ENCODE measurements at places on chromosomes 2 and 18.
A peak's percentile ranks its signal among the peaks of the same experiment; 100 is the strongest.

GRCh38 chr18:63262369-63263335 lies 56.9 kb downstream of the BCL2 start:
- DNase-seq: no peak

DNA sequence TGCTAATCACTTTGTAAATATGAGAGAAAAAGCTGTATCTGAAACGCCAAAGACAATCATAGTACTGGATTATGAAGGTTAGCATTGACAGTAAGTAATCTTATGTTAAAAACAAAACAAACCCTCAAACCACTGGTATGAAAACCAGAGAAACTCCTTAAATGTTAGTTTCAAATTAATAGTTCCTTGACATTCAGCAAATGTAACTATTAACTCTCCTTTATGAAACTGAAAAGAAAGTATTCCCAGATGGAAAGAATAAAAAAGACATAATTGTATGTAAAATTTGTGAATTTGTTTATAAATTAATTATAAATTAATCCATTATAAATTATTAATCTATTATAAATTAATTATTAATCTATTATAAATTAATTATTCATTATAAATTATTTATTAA lies 12.3 kb downstream of the FASTKD1 start:
- no peak for DNase-seq

GRCh38 chr18:45667056-45667736 lies 51.9 kb downstream of the SLC14A2 start:
- DNase-seq: no peak

DNA sequence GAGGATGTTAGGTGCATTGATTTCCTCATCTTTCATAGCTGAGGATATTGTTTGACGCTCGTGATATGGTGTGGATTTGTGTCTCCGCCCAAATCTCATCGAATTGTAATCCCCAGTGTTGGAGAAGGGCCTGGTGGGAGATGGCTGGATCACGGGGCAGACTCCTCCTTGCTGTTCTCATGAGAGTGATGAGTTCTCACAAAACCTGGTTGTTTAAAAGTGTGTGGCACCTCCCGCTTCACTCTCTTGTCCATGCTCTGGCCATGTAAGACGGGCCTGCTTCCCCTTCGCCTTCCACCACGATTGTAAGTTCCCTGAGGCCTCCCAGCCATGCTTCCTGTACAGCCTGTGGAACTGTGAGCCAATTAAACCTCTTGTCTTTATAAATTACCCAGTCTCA lies 28.4 kb upstream of the GPC1 start:
- no peak for DNase-seq

GRCh38 chr2:219687272-219687671 lies 59.8 kb downstream of the SLC4A3 start:
- no peak for DNase-seq

GRCh38 chr2:8833853-8834252 lies 3.6 kb downstream of the KIDINS220 start:
- no peak for DNase-seq

- DNase-seq: peak; percentile 37
These were observed 78.5 kb upstream of the GPC1 start for GRCh38 chr2:240356700-240357640.

DNA sequence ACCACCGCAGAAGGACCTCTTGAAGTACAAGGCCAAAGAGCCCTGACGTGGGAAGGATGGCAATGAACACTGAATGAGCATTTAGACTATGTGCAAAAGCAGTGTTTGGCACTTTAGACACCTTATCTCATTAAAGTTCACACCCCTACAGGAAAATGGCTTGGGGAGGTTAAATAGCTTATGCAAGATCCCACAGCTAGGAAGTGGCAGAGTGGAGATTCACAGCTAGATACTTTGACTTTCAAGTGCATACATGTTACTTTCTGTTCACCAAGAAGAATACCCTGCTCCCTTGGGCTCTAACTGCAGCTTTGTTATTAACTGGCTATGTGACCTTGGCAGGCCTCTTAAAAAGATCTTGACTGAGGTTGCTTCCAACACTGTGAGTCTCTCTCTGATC lies 58.2 kb downstream of the ICOS start:
- no peak for DNase-seq

DNA sequence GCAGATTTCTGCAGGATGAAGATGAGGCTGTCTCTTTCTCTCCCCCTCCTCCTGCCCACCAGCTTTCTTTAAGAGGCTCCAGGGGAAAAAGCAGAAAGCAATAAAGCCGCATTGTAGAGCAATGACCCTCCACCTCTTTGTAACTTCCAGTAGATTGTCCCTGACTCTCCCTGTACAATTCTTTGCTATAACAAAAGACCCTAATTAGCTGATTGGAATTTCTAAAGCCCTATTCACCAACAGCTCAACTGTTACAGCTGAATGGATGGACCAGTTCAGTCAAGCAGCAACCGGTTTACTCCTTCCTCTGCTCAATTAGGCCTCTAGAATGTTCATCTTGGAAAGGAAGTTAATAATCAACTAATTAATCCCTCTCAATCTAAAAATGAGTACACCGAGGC lies 301.0 kb downstream of the STK39 start:
- DNase-seq: no peak

GRCh38 chr2:228767196-228767595 lies 503.9 kb downstream of the PID1 start:
- no peak for DNase-seq

GRCh38 chr18:63199743-63200241 lies 119.8 kb downstream of the BCL2 start:
- DNase-seq: no peak

GRCh38 chr2:216985658-216986141 lies 125.8 kb upstream of the TNP1 start:
- DNase-seq: no peak

DNA sequence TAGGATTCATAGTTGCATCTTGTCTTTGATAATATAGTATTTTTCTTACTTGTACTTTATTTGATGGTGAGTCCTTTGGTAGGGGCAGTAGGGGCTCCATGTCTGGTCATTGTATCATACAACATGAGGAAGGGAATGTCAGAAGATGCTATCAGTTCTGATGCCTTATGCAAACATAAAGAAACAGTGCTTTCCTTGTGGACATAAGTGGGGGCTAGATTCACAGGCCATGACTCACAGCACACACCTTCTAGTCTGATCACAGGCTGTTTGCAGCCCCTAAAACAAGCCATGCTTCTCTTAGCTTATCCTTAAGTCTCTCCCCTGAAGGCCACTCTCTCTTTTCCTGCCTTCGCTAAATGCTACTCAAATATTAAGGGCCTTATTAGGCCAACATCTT lies 10.7 kb upstream of the SLC14A1 start:
- no peak for DNase-seq

DNA sequence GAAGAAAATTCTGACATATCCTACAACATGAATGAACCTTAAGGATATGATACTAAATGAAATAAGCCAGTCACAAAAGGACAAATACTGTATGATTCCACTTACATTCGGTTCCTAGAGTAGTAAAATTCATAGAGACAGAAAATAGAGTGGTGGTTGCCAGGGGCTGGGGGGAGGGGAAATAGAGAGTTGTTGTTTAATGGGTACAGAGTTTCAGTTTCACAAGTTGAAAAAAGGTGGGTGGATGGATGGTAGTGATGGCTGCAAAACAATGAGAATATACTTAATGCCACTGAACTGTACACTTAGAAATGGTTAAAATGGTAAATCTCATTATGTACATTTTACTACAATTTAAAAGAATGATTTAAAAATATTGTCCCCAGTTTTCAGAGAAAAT lies 53.3 kb upstream of the NFU1 start:
- no peak for DNase-seq

DNA sequence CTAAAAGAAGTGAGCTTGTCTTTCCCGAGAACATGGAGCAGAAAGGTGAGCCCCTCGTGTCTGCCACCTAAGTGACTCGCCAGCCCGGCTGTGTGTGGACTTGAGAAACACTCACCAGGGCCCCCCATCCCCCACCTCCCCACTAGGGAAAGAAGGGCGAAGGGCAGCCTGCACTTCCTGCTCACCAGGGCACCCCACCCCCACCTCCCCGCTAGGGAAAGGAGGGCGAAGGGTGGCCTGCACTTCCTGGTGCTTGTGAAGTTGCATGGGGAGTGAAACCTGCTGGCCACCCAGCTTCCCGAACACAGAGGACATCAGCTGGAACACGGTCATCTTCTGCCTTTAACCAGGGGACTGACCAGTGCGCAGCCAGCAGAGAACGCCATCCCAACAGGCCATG lies 402.7 kb upstream of the SALL3 start:
- DNase-seq: no peak
